ENCODE measurements at places on chromosomes 7 and 10.

GRCh38 chr10:43855667-43856210, 207.1 kb upstream of the ZNF32 start:
- peaks cover 3% of the 10 kb centered on the region for H3K36me3 ChIP-seq
- no peak overlapping the region for H3K27ac ChIP-seq
- H3K4me3 ChIP-seq, result peak overlapping the region; percentile 3
- H3K27me3 ChIP-seq, result no peaks in the 10 kb centered on the region
- DNase-seq, result no peak
- peaks cover 3% of the 10 kb centered on the region for H3K4me1 ChIP-seq

GRCh38 chr10:64732372-64732957, 1211.3 kb downstream of the REEP3 start:
- no peaks in the 10 kb centered on the region for H3K27me3 ChIP-seq
- H3K36me3 ChIP-seq, result no peaks in the 10 kb centered on the region
- no peak overlapping the region for H3K27ac ChIP-seq
- no peak overlapping the region for H3K4me3 ChIP-seq

- peaks cover 28% of the 10 kb centered on the region for H3K27me3 ChIP-seq
- peak overlapping the region; percentile 89 for H3K27ac ChIP-seq
- DNase-seq, result no peak
Observed at GRCh38 chr7:155483868-155484325, 26.0 kb downstream of the EN2 start.

DNA sequence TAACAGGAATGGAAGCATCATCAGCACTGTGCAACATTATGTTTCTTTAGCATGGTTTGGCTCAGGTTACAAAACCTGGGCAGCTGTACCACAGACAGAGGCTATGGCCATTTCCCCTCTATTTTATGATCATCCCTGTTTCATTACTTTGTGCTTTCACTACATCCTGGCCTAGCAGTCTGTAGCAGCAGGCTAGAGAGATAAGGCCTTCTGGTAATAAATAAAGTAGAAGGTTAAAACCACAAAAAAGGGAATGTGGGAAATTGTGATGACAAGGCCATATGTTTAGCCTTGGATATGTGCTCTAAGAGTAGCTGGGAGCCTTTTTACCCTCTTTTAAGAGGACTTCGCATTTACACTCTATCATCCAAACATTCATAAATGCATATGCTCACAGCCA, 266.2 kb upstream of the PHF14 start:
- no peak overlapping the region for H3K27ac ChIP-seq
- H3K4me3 ChIP-seq, result no peak overlapping the region
- H3K36me3 ChIP-seq, result no peaks in the 10 kb centered on the region
- no peak for DNase-seq
- H3K4me1 ChIP-seq, result no peaks in the 10 kb centered on the region

DNA sequence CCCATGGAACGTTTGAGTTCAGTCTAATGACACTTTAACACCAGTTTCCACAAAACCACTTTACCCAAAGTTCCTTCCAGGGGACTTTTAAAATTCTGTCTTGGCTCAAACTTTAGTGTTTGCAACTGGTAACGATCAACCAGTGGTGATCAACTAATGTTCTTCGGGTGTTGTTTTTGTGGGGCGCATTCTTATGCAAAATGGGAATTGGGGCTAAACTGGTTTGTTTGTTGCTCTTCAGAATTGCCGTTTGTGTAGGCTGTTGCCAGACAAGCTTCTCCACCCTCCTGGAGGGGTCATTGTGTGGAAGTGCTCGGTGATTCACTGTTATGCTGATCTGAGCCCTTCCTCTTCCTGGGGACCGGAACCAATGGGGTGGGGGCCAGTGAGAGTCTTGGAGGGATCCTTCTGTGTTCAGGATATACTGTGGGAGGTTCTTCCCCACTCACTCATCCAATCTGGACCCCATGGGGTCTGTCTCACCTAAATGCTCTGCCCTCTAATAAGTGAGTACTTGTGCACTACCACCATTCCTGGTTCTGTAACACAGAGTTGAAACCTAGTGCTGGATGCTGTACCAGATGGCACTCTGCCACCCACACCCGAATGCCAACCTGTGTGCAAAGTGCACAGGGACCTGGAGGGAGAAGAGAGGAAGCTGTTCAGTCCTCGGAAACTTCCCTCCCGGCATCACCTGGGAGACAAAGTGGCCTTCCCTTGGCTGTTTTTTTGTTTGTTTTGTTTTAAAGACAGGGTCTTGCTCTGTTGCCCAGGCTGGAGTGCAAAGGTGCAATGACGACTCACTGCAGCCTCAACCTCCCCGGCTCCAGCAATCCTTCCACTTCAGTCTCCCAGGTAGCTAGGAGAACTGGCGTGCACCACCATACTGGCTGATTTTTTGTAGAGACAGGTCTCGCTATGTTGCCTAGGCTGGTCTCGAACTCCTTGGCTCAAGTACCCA, 2.1 kb downstream of the NFE2L3 start:
- H3K27me3 ChIP-seq, result no peaks in the 10 kb centered on the region
- peaks cover 2% of the 10 kb centered on the region for H3K36me3 ChIP-seq
- H3K27ac ChIP-seq, result peak overlapping the region; percentile 98
- H3K4me1 ChIP-seq, result peaks cover 51% of the 10 kb centered on the region
- no peak for DNase-seq

DNA sequence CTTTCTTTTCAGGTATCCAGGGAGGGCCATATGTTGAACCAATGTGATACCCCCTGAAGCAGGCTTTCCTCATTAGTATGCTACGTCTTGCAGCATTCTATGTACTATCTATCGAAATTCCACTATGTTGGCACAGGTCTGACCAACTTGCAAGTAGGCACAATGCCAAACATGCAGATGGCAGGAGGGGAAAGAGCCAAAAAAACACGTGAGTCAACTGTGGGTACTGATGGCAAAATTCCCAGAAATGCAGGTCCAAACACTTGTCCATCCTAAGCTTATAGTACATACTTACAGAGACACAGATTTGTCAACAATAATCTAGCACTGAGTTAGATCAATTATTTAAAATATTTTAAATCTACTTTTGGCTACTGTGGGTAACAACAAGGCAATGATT, 394.9 kb downstream of the DGKB start:
- no peak for DNase-seq
- H3K4me1 ChIP-seq, result peaks cover 3% of the 10 kb centered on the region
- no peak overlapping the region for H3K4me3 ChIP-seq
- H3K36me3 ChIP-seq, result no peaks in the 10 kb centered on the region

DNA sequence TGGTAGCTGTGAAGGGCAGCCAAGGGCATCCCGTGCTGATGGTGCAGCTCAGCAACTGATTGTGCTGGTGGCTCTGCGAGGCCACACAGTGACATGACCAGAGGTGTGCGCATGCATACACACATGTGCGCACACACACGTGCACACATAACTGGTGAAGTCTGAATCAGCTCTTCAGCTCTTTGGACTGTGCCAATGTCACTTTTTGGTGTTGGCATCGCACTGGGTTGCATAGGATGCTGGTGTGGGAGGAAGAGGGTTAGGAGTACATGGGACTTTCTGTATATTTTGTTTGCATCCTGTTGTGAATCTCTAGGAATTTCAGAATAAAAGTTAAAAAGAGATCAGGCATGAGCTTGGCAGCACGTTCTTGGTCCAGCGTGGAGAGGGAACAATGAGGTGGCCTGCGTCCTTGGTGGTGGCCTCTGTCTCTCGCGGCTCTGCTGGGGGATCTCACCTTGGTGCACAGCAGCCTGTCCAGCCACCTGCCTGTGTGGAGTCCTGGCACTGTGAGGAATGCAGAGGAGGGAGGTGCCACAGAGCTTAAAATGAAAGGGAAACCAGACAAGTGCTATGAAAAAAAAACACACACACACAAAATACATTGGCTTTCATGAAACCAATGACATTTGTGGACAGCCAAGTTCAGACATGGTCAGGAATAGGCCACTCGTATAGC, 124.0 kb downstream of the TRRAP start:
- H3K27me3 ChIP-seq, result no peaks in the 10 kb centered on the region
- H3K36me3 ChIP-seq, result peaks cover 10% of the 10 kb centered on the region
- DNase-seq, result no peak
- H3K4me1 ChIP-seq, result peaks cover 3% of the 10 kb centered on the region

GRCh38 chr7:131646203-131646602, 89.8 kb upstream of the PODXL start:
- no peak for DNase-seq
- H3K27ac ChIP-seq, result no peak overlapping the region
- H3K4me1 ChIP-seq, result peaks cover 8% of the 10 kb centered on the region
- H3K4me3 ChIP-seq, result no peak overlapping the region
- peaks cover 7% of the 10 kb centered on the region for H3K36me3 ChIP-seq
- peaks cover 36% of the 10 kb centered on the region for H3K27me3 ChIP-seq

DNA sequence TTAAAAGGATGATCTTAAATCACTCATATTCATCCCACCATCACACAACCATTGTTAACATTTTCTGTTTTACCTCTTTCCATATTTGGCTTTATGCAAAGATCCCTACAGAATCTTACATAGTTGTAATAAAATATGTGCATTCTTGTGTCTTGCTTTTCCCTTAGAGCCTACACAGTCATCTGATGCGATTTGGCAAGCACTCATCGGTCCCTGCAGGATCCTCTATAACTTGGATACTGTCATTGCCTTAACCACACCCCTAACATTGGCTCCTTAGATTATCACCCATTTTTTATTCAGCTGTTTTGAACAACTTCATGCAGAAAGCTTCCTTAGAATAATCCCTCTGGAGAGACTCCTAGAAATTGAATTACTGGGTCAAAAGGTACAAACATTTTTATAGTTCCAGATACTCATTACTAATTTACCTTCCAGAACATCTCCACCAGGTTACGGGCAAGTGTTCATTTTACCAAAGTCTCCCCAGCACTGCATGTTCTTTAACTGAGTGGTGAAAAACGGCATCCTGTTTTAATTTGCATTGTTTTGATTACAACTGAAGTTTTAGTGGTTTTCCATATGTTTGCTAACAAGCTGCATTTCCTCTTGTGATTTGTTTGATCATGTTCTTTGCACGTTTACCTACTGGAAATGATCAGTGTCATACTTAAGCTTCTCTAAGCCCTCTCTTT, 268.3 kb downstream of the GRID1 start:
- no peaks in the 10 kb centered on the region for H3K4me1 ChIP-seq
- H3K27ac ChIP-seq, result no peak overlapping the region
- no peak overlapping the region for H3K4me3 ChIP-seq

DNA sequence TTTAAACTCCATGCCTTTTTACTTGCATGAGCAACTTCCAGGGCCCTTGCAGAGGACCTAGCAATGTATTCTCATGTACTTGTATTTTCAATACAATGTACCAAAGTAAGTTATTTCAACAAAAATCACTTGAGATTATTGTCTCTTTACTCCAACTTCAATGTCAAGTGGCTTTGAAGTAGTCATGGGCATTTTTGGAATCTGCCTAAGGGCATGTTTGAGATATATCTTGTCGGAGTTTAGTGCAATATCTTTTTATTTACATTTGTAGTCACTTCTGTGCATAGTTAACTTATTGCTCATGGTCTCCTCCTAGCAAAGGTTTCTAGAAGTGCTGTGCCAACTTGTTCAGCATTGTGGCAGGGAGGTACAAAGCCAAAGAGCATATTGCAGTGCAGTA, 508.7 kb upstream of the SEMA3D start:
- H3K4me3 ChIP-seq, result no peak overlapping the region
- H3K27me3 ChIP-seq, result no peaks in the 10 kb centered on the region
- H3K27ac ChIP-seq, result no peak overlapping the region
- no peaks in the 10 kb centered on the region for H3K4me1 ChIP-seq
- no peaks in the 10 kb centered on the region for H3K36me3 ChIP-seq

- peak overlapping the region; percentile 66 for H3K4me3 ChIP-seq
- no peaks in the 10 kb centered on the region for H3K36me3 ChIP-seq
- H3K27me3 ChIP-seq, result no peaks in the 10 kb centered on the region
- H3K4me1 ChIP-seq, result no peaks in the 10 kb centered on the region
- no peak for DNase-seq
Observed at GRCh38 chr7:56079450-56080185, 13.1 kb downstream of the PHKG1 start.

DNA sequence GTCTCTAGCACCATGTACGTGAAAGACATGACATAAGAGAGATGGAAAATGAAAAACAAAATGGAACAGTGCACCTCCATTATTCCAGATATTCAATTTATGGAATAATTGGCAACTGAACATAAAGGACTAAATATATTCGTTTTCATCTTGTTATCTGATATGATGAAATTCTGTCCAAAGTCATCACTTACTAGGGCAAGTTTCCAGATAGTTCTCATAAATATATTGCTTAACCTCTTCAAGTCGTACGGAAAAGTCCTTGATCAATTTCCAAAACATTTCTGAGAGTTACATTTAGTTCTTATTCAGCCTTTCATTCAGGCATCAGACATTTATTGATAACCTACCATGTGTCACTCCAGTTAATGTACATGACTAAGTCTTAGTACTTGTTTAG, 185.2 kb downstream of the HGF start:
- no peak overlapping the region for H3K27ac ChIP-seq
- no peaks in the 10 kb centered on the region for H3K4me1 ChIP-seq
- H3K36me3 ChIP-seq, result no peaks in the 10 kb centered on the region
- DNase-seq, result no peak
- no peak overlapping the region for H3K4me3 ChIP-seq
- H3K27me3 ChIP-seq, result no peaks in the 10 kb centered on the region

GRCh38 chr7:2015251-2015871, 217.4 kb downstream of the MAD1L1 start:
- peaks cover 21% of the 10 kb centered on the region for H3K4me1 ChIP-seq
- peaks cover 5% of the 10 kb centered on the region for H3K36me3 ChIP-seq
- H3K27ac ChIP-seq, result no peak overlapping the region
- DNase-seq, result no peak
- H3K4me3 ChIP-seq, result no peak overlapping the region
- H3K27me3 ChIP-seq, result no peaks in the 10 kb centered on the region

DNA sequence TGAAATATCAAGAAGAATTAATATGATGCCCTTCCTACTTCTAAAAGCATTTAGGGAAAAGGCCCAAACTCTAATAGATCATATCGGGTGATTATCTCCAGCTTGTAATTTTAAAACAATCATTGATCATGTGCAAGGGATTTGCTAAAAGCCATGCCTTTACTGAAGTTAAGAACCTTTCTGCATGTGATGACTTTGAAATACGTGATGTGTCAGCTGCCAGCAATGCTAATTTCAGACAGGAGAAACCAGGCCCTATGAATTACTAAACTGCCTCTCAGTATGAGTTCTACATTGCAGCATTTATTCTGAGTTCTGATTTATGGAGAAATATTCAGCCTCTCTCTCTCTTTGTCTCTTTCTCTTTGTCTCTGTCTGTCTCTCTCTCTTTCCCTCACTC, 203.6 kb upstream of the AKR1E2 start:
- H3K27ac ChIP-seq, result no peak overlapping the region
- H3K36me3 ChIP-seq, result peaks cover 2% of the 10 kb centered on the region
- no peaks in the 10 kb centered on the region for H3K4me1 ChIP-seq
- H3K27me3 ChIP-seq, result peaks cover 22% of the 10 kb centered on the region
- no peak for DNase-seq
- no peak overlapping the region for H3K4me3 ChIP-seq

- peak overlapping the region; percentile 95 for H3K4me3 ChIP-seq
- peaks cover 17% of the 10 kb centered on the region for H3K4me1 ChIP-seq
- H3K36me3 ChIP-seq, result peaks cover 3% of the 10 kb centered on the region
Observed at GRCh38 chr7:107125475-107125874, 43.3 kb upstream of the HBP1 start.
